ENCODE measurements at places on chromosomes 11 and 22.

DNA sequence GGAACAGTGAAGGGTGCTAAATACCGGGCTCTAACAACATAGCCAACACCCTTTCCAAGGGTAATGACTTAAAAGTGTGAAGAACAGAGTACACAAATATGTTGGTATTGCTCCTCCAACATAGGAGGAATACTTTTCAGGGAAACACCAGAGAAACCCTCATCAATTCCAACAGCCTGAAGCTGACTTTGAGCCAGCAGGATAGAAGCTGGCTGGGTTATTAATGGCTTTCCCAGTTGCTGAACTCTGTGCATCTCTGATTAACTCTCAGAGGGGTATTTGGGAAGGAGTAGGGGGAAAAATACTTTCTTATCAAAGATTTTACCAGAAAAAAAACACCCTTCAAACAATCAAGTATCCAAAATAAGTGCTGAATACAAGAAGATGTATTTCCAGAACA, 95.6 kb downstream of the AMBRA1 start:
- no peak for DNase-seq

- DNase-seq, result no peak
Observed at GRCh38 chr11:21895686-21896085, 297.2 kb upstream of the ANO5 start.

DNA sequence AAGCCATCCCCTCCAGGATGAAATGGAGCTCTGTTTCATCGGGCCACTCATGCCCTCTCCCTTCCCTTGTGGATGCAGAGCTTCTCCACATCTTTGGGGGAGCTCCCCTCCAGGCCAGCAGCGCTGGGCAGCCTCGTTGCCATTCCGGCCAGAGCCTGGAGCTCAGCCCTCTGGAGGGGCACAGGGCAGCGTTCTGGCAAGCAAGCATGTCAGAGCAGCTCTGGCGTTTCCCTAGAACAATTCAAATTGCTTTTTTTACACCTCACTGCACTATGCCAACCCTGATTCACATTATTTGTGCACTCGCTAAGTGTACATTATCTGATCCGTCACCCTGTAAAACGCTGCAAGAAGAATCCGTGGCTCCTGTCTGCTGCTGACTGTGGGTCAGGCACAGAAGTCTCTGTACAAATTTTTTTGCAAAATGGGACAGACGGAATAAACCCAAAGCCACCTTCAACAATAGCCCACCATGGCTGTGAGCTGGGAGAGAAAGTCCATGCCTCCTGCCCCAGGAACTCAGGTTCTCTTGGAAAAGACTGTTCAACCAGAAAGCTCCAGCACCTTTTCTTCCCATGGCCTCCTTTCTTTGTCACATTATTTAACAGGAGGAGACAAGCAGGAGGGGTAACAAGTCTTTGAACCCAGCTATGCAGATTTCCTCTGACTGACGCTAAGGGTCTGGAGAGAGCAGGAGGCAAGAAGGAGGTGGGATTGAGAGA, 139.5 kb upstream of the CADM1 start:
- DNase-seq, result peak; percentile 14

- DNase-seq, result peak; percentile 80
Observed at GRCh38 chr11:10455637-10456487, 798 bp downstream of the AMPD3 start.

DNA sequence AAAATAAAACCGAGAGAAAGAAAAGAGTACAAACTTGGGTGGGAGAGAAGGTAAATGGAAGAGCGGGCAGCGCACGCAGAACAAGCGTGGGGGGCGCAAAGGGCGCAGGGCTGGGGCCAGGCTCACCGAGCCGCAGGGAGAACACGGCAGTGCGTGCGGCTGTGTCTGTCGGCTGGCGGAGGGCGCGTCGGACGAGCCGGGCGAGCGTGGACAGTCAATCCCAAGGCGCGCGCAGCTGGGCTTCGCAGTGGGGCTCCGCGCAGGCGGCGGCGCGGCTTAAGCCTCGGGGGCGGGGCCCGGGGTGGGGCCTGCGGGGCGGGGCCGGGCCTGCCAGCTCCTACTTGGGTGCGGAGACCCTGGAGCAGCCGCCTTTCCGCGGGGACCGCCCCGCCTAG, at the start of gene UCP2:
Gene UCP2, minus strand, starts transcription at position 249 of the 395 bp plus-strand sequence. CDS start 4,465 bp downstream, outside the sequence.
- no peak for DNase-seq

DNA sequence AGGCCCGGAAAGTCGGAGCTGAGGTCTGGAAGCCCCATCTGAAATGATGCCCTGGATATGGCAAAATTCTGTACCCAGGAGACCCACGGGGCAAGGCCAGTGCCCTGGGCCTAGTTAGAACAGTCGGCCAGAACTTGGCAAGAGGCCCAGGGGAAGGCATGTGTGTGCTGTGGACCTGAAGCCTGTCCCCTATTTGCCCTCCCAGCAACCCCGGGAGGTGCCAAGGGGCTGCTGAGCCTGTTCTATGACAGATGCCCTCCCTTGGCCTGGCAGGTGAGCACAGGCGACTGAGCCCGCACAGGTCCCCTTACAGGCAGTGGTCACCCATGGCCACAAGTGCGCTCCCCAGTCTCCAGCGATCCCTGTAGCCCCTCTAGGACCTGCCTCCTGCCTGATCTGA, 51.7 kb downstream of the NAT10 start:
- DNase-seq, result no peak

DNA sequence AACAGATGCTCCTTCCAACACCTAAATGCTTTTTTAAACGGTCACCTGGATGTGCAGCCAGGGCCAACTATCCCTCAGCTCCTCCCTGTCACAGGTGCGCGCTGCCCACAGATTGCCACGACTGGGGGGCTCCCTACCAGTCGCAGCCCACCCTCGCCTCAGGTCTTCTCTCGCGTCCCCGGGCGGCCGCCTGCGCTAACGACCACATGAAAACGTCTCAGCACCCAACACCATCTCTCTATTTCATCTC, 469 bp downstream of the ZBED5 start:
- DNase-seq, result no peak

- DNase-seq, result no peak
Observed at GRCh38 chr22:49036513-49036912, 791.2 kb downstream of the BRD1 start.

- DNase-seq, result no peak
Observed at GRCh38 chr11:12455938-12456337, 78.6 kb downstream of the PARVA start.

GRCh38 chr22:41092847-41093411, 537 bp downstream of the EP300 start:
- peak; percentile 39 for DNase-seq
